Endodermal cell (in vitro differentiated cells): ENCODE measurements at places on chromosomes 1 and 21. TPM values are rescaled to one million over a fixed set of nuclear protein-coding genes. Genes with fewer than 3 reads are reported as not detected.

GRCh38 chr1:99788896-99789295 lies 22.5 kb upstream of the FRRS1 start:
- H3K27ac ChIP-seq, result no peak overlapping the region
- no peak for DNase-seq
- peaks cover 13% of the 10 kb centered on the region for H3K4me1 ChIP-seq
- H3K36me3 ChIP-seq, result no peaks in the 10 kb centered on the region

DNA sequence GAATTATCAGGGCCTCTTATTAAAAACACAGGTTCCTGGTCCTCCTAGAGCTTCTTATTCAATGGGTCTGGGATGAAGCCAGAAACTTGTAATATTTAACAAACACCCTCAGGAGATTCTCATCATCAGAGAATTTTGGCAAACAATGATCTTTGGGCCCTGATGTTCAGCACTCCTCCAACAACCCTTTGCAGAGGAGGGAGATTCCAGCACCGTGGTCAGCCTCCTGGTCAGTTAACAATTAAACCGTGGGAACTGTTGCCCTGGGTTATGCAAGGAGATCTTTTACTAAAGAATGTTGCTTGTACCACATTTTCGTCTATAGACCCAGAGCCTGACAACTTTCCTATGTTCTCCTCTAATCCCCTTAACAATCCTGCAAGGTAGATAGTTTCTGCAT lies 294.4 kb downstream of the PLPP3 start:
- H3K4me3 ChIP-seq, result no peak overlapping the region
- no peaks in the 10 kb centered on the region for H3K27me3 ChIP-seq
- DNase-seq, result no peak
- no peak overlapping the region for H3K27ac ChIP-seq

DNA sequence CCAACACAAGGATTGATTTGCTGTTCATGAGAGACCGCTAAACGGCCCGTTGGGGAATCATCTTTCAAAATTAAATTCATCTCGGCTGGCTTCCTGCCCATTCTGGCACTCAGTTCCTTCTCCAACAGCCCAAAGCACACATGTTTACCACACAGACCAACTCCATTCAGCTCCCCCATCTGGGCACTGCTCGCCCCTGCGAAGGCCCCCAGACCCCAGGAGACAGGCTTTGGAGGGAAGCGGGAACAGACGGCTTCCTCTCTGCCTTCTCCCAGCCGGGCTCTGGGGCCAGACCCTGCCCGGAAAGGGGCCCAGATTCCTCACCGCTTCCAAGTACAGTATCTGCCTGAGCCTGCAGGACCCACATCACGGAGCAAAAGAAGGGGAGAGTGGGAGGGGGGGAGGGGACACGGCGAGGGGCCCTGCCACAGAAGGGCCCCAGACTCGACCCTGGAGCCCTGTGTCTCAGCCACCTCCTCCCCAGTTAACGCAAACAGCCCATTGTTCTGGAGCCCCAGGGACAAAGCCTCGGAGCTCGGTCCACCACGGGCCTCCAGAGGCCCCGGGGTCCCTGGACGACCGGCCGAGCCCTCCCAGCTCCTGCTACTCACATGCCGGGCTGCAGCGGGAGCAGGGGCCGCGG lies 660 bp downstream of the MEGF6 start:
- H3K36me3 ChIP-seq, result no peaks in the 10 kb centered on the region
- H3K27ac ChIP-seq, result peak overlapping the region; percentile 22
- H3K4me1 ChIP-seq, result peaks cover 31% of the 10 kb centered on the region
- H3K27me3 ChIP-seq, result no peaks in the 10 kb centered on the region
- DNase-seq, result peak; percentile 74

- no peak overlapping the region for H3K4me3 ChIP-seq
- H3K4me1 ChIP-seq, result no peaks in the 10 kb centered on the region
- no peaks in the 10 kb centered on the region for H3K27me3 ChIP-seq
- H3K36me3 ChIP-seq, result peaks cover 6% of the 10 kb centered on the region
These were observed 173.9 kb upstream of the DUSP10 start for GRCh38 chr1:221915764-221916163.

- no peak for DNase-seq
- H3K27ac ChIP-seq, result no peak overlapping the region
- peaks cover 93% of the 10 kb centered on the region for H3K36me3 ChIP-seq
- H3K4me1 ChIP-seq, result no peaks in the 10 kb centered on the region
- H3K4me3 ChIP-seq, result no peak overlapping the region
These were observed 28.1 kb downstream of the MDM4 start for GRCh38 chr1:204544321-204544720.

GRCh38 chr1:203630697-203631096 lies 4.1 kb downstream of the ATP2B4 start:
- no peak overlapping the region for H3K27ac ChIP-seq
- DNase-seq, result no peak
- no peak overlapping the region for H3K4me3 ChIP-seq
- peaks cover 4% of the 10 kb centered on the region for H3K36me3 ChIP-seq

DNA sequence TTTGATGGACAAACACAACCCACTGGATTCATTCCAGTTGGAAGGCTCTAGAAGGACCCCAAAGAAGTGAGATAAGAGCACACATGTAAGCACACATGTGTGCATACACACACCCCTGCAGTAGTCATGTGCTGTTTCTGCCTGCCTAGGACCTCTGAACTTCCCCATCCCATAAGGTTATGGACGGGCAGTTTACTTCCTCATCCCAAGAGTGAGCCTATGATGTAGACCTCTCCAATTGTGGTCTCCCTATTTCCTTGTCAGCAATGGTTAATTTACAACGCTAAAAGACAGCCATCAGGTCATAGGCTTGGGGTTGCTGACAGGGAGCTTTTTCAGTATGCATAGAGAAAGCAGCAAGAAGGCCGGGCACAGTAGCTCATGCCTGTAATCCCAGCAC lies 15.4 kb upstream of the ADAR start:
- no peak overlapping the region for H3K4me3 ChIP-seq
- no peak overlapping the region for H3K27ac ChIP-seq
- peaks cover 27% of the 10 kb centered on the region for H3K36me3 ChIP-seq
- DNase-seq, result no peak

DNA sequence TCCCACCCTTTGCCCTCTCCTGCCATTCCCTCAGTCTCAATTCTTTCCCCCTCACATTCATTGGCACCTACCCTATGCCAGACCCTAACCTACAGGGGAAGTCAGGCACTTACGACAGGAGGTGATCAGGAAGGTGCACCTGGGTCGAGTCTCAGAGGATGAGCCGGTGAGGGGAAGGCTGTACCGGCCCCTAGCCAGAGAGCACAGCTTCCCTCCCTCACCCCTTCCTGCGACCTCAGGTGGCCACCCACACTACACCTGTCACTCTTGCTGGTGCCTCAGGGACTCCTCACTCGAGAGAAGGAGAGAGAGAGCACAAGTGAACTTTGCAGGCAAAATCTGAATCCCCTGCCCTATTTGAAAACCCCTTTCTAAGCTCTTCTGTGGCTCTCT lies 1.7 kb upstream of the MYOM3 start:
- H3K27me3 ChIP-seq, result peaks cover 16% of the 10 kb centered on the region
- no peak overlapping the region for H3K4me3 ChIP-seq
- H3K4me1 ChIP-seq, result peaks cover 4% of the 10 kb centered on the region
- no peak overlapping the region for H3K27ac ChIP-seq
- no peaks in the 10 kb centered on the region for H3K36me3 ChIP-seq

- no peak for DNase-seq
- H3K4me1 ChIP-seq, result peaks cover 4% of the 10 kb centered on the region
- no peaks in the 10 kb centered on the region for H3K36me3 ChIP-seq
- no peak overlapping the region for H3K4me3 ChIP-seq
- no peak overlapping the region for H3K27ac ChIP-seq
- H3K27me3 ChIP-seq, result peaks cover 20% of the 10 kb centered on the region
These were observed 29.2 kb upstream of the PDE9A start for GRCh38 chr21:42624095-42624790.

- H3K36me3 ChIP-seq, result peaks cover 32% of the 10 kb centered on the region
- no peak for DNase-seq
- no peak overlapping the region for H3K27ac ChIP-seq
These were observed 19.9 kb upstream of the SRSF4 start for GRCh38 chr1:29201595-29202051.

TSPAN1 gene
- not detected in 2 replicates for total RNA-seq

PGLYRP3 gene
- total RNA-seq, result not detected in 2 replicates

SYCP1 gene
- not detected in 2 replicates for total RNA-seq
